ENCODE measurements at places on chromosomes 6 and 20.

- no peak for DNase-seq
These were observed 105.6 kb downstream of the CHD6 start for GRCh38 chr20:41512624-41513023.

DNA sequence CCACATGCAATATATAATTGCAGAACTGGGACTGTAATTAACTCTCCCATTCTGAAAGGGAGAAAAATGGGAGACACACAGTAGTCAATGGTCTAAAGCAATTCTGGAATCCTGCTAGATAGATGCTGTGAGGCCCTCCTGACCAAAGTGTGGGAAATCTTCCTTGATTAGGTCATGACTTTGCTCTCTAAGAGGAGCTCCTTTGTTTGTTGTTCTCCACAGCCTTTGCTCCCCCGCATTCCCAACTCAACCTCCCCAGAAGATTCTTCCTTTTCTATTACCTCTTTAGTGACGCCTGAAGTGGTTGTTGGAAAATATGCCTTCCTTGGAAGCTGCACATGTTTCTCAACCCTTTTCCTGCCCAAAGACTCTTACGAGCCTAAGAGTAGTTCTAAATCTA lies 28.8 kb upstream of the LIN28B start:
- no peak for DNase-seq

- no peak for DNase-seq
These were observed 259.1 kb downstream of the HDGFL1 start for GRCh38 chr6:22828179-22829062.

GRCh38 chr20:33788351-33789049 lies 22.6 kb upstream of the CHMP4B start:
- DNase-seq, result no peak

DNA sequence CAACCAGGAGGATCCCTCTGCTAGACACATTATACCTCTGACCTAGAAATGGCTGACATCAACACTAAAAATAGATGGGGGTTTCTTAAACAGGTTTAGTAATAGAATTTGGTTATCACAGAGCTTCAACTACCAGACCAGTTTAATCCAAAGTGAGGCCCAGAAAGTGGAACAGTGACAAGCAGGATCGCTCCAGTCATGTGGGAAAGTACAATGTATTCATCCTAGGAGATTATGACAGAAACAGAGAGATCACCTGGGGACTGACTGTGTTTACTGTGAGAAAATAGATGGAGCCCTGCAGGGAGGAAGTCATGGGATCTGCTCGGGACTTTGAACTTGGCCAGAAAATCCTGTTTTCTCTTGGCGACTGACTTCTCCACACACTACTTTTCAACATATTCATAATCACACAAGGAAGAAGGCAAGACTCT lies 238.7 kb upstream of the SOX4 start:
- no peak for DNase-seq

DNA sequence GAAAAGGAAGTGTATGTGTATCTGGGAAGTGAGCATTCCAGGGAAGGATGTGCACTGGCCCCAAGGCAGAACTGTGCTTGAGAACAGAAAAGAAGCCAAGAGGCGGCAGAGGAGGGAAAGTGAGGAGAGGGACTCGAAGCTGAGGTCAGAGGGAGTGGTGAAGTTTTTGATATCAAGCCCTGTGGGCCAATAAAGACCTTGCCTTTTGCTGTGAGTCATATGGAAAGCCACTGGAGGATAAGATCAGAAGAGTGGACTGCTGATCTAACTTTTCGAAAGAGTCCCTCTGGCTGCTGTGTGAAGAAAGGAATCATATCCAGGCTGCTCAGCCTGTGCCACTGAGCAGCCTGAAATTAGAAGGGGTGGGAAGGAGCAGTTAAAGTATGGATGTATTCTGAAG lies 99.4 kb downstream of the EYA4 start:
- DNase-seq, result no peak

- DNase-seq, result no peak
These were observed 11.9 kb downstream of the DPPA5 start for GRCh38 chr6:73342174-73342573.

DNA sequence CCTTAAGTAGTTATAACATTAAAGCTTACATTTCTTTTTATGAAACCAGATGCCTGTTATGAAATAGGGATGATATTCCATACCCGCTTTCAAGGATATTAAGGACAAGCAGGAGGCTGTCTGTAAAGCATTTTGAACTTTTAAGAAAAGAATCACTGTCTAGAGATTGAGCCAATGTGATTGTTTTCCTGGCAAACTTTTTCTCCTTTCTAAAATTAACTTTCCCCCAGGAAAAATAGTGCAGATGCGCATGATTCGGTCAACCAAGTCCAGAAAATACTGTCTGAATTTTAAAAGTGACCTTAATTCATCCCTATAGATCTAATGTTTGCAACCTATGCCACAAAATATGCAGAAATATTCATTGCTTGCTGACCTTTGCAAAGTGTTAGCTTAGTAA lies 15.1 kb upstream of the DEK start:
- no peak for DNase-seq

DNA sequence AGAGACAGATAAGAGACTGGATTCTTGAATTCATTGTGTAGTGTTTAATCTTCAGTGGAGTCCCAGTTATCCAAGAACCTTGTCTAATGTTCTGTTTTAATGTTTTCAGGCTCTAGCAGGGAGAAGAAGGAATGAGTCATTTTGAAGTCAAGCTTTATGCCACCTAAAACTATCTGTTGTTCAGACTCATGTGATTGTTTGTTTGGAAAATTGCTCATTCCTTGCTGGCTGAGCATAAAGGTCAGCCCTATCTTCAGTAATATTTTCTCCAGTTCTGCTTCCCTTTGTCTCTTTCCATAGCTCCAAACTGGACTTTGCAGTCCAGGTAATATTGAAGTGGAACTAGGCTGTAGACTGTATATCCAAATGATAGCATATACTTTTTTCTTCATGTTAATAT lies 34.2 kb downstream of the CLVS2 start:
- DNase-seq, result no peak

GRCh38 chr20:59589086-59589684 lies 15.2 kb upstream of the PHACTR3 start:
- no peak for DNase-seq

GRCh38 chr20:33864324-33864963 lies 53.3 kb downstream of the CHMP4B start:
- no peak for DNase-seq

DNA sequence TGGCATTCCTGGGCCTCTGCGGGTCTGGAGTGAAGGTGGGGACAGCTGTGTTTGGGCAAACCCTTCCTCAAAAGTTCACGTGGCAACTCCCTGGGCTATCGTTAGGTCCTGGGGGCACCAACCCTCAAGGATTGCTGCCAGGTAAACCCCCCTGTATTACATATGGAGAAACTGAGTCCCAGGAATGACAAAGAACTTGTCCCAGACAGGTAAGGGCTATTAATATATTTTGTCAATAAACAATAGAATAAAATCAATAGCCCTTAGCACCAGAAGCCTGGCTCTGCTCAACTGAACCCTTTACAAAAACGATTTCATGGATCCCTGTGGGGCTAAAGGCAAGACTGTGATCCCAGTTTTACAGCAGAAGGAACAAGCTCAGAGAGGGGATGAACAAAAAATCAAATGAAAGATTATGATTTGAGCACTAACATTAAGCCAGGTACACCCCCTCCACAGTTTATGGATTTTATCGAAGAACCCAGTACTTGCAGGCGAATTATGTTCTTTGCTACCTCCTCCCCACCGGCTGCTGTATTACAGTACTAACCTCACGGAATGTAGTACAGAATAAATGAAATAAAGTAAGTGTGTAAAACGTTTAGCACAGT lies 2.7 kb downstream of the ID1 start:
- no peak for DNase-seq

DNA sequence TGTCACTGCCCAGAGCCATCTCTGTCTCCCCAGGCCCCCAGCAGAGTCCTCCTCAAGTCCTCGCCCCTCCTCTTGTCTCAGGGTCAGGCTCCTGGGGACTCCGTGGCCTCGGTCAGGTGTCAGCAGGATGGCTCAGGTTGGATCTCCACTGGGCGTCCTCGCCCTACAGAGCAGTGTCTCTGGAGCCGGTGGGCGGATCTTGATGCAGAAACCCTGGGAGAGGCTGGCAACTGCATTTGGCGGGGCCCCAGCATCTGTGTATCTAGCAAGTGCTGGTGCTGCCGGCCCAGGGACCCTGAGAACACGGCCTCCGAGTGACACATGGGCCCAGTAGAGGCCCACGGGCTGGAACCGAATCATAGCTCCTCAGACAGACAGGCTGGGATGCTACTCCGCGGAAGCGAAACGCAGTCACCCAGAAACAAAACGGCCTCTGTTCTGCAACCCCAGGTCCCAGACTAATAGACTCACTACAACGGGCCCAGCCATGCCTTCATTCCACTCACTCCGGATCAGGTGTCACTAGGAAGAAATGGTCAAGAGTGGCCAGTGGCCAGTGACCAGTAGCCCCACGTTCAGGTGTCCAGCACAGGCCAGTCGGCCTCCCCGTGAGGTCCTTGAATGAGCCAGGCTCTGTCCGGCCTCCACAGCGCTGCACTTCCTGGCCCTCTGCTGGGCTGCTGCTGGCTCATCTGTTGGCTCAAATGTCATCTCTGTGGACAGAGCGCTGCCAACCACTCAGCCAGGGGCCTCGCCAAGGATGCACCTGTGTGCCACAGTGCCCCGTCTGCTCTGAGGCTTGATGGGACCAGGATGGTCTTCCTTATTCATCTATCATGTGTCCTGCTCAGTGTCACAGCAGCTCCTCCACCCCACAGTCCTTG lies 12.6 kb upstream of the FRMD1 start:
- no peak for DNase-seq

DNA sequence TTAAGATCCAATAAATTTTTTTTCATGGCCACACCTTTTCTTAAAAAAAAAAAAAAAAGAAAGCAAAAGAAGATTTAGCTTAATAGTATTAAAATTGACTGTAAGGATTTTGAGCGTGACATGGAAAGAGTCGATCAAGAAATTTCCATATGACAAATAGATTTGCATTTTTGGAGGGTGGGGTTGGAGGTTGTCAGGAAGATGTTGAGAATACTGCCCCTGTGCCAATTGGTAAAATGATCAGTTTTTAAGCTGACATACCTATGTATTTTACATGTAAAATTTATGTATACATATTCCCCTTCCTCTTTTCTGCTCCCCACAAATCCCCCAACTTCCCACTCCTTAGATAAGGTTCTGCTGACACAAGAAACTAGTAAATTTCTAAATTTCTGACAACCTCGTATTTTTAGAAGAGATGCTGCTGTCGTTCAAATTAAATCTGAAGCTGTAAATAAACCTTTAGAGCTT lies 520.9 kb downstream of the CD83 start:
- no peak for DNase-seq

DNA sequence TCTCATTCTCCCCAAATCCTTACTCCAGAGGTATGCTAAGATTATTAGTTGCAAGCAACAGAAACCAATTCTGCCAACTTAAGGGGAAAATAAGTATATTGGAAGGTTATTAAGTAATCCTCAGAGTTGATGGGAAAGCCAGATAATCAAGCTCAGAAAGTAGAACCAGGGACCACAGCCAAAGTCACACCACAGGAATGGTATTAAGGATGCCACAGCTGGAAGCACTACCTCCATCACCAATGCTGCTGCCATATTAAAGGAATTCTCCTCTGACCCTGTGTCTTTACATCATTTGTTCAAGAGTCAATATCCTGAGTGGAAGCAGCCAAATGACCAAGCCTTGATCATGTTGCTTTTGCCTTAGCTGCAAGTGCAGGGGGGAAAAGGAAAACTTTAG lies 9.9 kb downstream of the PROCR start:
- DNase-seq, result no peak

- DNase-seq, result no peak
These were observed 101.9 kb downstream of the LRFN2 start for GRCh38 chr6:40485300-40485699.

DNA sequence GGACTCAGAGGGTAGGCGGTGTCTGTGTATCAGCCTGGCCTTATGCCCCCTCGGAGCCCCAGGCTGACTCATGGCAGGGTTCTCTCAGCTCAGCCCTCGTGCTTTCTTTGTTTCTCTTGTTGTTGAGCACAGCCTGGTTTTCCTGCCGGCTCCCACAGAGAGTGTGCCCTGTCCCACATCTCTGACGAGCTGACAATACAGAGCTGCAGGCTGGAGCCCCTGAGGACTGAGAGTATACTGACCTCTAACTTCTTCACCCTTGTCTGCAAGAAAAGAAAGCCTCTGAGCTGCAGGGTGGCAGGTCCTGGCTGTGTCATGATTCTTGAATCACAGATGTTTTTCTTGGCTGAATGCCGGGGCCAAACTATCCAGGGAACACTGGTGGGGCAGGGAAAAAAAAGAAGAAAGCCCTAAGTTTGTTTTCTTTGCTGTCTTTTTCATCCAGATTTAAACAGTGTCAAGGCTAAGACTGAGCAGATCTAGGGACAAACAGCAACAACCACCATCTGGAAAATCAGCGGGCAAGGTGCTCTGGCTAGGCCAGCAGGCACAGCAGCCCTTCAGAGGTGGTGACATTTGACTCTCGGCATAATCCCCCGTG lies 63.3 kb upstream of the ZNF133 start:
- DNase-seq, result no peak

GRCh38 chr6:158843751-158844683 lies 24.8 kb upstream of the EZR start:
- no peak for DNase-seq

- no peak for DNase-seq
These were observed 232.1 kb upstream of the TENT5A start for GRCh38 chr6:81984599-81984998.

DNA sequence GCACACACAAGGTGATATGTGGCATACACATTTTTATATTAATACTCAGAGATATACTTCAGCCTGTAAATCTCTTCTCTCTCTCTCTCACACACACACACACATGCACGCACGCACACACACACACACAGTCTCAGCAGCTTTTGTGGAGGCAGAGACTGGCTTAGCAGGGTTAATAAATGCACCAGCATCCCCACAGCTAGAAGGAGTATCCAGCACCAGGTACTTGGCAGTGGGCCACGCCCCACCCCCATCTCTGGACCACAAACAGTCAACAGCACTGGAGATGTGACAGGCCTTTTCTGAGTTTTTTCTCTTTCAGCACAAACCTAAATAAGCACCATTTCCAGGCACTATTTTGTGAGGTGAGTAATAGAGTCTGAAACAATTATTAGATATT lies 47.3 kb upstream of the LRFN2 start:
- no peak for DNase-seq

GRCh38 chr6:26476896-26477295 lies 19.1 kb downstream of the BTN2A1 start:
- DNase-seq, result no peak

GRCh38 chr20:6533351-6533750 lies 234.1 kb upstream of the BMP2 start:
- no peak for DNase-seq

DNA sequence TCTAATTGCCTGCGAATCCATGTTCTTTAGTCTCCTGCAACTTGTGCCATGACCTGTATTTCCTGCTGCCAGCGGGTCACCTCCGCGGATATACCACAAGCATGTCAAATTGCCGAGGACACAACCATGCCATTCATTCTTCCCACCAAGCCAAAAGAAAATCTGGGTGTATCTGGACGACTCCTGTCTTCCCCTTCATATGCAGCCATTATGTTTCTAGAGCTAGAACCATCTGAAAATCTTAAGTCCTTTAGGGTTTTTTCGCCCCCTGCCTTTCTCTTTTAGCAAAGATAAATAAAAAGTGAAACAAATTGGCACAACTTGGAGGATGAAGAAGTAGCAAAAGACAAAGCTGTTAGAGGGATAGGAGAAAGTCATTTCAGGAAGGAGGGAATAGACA lies 242.6 kb downstream of the ARID1B start:
- no peak for DNase-seq

Measured in cerebellar nuclear complex (tissue), 1 donor.